ENCODE measurements at places on chromosomes 11 and 22.

- DNase-seq = no peak
These were observed 20.4 kb upstream of the L3MBTL2 start for GRCh38 chr22:41184679-41185078.

DNA sequence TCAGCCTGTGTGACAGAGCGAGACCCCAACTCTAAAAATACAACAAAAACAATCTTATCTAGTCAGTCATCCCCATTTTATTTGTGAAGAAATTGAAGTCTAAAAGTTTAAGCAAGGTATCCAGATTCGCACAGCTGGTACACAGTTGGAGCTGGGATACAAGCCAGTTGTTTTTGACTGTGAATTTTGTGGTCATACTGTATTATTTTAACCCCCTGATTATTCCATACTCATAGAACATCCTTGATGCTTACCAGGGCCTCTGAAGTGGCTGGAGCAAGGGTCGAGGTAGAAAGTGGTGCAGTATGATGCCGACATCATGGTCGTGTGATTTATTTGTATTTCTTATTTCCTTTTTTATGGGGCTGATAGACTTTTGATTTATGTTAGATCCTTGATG lies 50.0 kb downstream of the BID start:
- no peak for DNase-seq

DNA sequence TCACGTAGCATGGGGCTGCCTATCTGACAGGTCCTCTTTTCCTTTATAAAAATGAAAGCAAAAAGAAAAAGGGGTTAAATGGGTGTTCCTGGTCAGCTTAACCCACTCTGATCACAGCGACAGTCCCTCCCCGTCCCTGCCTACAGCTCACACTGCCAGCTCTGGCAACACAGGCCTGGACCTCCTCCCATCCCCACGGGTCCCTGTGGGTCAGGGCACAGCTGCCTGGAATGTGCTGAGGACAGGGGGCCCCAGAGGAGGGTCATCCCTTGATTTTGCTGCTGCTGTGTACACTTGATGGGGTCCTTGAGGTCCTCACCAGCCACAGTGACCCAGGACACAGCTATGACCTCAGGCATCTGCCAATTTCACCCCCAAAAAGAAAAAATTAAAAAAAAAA lies 29.6 kb upstream of the CYP2D6 start:
- DNase-seq = no peak

DNA sequence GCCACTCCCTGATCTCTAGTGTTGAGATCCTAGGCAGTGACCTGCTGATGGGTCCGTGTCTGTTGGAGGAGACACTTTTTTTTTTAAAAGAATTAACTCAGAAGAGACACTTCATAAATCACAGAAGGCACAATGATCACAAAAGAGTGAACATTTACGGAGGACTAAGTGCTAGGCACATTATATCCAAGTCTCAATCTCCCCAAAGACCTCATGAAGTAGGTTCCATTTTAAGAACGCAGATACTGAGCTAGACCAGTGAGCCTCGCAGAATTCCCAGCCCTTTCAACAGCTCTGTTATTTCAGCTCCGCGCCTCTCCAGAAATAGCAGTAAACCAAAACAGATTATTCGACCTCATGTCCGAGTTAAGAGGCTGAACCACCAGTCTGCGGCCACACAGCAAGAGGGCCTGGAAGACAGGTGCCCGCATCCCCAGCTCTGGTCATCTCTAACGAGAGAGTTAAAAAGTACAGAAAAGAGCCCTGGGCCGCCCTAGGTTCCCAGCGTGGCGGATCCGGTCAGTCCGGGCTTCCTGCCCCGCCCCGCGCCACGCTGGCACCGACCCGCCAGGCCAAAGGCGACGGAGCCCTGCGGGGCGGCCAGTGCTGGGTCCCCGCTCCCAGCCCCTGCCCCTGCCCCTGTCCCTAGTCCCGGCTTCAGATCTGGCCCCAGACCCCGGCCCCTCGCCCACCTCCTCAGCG lies 612 bp downstream of the XBP1 start:
- peak; percentile 83 for DNase-seq

DNA sequence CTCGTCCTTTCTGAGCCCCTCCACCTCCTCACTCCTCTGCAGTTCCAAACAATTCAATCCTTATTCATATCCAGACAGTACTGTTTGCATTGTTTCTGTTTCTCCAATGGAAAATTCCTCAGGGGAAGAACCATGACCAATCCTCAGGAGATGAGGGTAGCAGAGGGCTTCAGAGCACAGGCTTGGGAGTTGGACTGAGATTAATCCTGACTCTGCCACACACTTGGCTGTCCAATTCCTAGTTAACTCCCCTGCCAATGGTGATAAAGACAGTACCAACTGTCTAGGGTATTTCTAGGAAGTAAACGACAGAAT lies 58.0 kb downstream of the MICAL3 start:
- DNase-seq = no peak

DNA sequence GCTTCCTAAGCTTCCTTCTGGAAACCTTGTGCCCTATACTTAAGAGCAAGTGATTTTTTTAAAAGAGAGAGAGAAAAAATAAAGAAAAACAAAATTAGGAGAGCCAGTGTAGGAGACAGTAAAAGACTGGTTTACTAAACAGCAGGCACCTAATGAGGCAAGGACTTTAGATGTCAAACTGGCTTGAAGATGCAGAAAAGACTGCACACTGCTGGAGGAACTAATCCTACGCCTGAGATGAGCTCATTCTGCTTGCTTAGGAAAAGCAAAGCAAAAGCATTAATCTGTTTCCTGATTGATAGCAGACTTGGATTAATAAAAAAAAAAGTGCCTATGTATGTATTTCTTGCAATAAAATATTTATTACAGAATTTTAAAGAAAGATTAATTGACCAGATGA lies 113.6 kb upstream of the SEZ6L start:
- no peak for DNase-seq

GRCh38 chr22:49360746-49361145 lies 466.9 kb downstream of the BRD1 start:
- DNase-seq = no peak

DNA sequence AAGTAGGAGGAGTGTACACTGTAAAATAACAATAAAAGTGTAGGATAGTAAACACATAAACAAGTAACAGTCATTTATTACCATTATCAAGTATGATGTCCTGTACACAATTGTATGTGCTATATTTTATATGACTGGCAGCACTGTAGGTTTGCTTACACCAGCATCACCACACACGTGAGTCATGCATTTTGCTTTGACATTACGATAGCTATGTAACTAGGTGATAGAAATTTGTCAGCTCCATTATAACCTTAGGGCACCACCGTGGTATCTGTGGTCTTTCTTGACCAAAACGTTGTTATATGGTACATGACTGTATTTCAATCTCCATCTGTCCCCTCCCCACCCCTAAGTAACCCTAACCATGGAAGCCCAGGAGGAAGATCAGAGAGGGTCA lies 1.1 kb downstream of the DNAL4 start:
- peak; percentile 59 for DNase-seq

- DNase-seq = peak; percentile 57
These were observed 23.8 kb upstream of the FZD4 start for GRCh38 chr11:86978756-86979608.

DNA sequence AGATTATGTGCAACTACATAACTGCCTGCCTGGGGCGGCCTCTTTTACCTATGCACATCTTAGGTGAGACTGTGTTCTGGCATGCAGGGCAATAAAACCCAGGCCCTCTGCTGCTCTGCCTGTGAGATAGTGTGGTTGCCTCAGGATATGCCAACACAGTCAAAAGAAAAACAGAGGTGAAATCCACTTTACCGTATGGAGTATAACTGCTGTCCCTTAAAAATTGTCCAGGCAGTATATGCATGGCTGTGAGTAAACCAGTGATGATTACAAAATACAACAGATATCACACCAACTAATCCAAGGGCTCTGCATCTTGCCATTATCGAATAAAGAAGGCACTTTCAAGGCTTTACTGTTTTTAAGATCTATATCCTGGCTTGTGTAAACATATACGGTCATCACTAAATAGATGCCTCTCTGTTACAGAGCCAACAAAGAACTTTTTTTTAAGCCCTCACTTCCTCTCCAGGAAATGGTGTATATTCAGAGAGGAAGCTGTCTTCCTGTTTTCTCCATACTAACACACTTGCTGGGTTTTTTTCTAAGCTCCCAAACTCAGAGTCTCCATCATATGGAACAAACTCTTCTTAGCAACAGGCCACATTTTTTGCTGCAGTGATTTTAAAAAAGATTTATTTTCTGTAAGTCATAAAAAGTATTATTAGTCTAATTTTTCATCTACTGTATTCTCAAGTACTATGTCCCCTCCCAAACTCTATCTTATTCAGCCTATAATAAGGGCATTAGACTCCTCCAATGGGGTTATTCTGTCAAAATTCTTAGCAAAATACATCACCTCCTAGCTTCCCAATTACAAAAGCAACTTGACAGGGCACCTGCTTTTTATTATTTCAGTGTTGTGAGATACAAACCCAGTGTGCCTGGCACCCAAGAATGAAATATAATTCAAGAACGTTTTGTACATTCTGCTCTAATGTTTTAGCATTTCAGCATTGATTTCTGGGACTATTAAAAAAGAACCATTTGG lies 135.2 kb downstream of the MAML2 start:
- peak; percentile 8 for DNase-seq

DNA sequence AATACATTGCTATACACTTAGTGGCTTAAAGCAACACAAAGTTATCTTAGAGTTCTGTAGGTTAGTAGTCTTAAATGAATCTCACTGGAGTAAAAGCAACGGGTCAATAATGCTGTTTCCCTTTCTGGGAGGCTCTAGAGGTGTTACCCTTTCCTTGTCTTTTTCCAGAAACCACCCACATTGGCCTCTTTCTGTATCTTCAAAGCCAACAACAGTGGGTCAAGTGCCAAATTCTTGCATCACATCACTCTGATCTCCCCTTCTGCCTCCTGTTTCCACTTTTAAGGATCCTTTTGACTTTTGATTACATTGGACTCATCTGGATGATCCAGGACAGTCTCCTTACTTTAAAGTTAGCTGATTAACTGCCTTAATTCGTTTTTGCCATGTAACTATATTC lies 93.6 kb downstream of the DDX10 start:
- no peak for DNase-seq

DNA sequence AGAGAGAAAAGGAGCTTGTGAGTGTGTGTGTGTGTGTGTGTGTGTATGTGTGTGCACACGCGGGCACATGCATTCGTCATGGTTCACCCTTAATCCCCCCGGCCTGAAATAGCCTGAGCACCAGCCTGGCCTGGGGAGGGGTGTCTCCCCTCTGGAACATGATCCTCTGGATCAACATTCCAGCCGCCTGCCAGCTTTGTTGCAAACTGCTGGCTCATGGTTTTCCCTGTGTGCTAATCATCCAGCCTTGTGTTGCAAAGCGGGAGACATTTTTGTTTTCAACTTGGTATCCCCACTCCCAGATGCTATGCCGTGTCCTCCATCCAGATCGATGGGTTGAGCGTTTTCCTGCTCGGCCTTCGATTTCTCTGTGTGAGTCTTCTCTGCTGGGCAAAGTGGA lies 94.3 kb downstream of the FEZ1 start:
- DNase-seq = peak; percentile 20

DNA sequence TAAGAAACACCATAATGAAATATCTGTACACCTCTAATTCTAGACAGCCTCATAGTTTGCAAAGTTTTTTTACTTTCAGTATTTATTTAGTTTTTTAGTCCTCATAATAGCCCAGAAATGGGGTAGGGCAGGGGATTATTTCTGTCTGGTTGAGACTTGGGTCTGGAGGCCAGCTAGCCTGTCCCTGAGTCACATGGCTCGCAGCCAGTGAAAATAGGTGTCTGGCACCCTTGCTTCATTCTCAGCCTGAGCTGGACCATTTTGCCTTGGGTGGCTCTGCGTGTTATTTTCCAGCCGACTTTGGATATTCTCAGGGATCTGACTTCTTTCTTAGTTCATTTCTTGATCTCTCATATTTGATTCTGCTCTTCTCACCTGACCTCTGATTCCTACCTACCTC lies 123.9 kb upstream of the NARS2 start:
- DNase-seq = peak; percentile 27

GRCh38 chr22:29541845-29542244 lies 11.7 kb downstream of the THOC5 start:
- no peak for DNase-seq

- DNase-seq = no peak
These were observed 32.9 kb upstream of the CLMP start for GRCh38 chr11:123227763-123228495.

DNA sequence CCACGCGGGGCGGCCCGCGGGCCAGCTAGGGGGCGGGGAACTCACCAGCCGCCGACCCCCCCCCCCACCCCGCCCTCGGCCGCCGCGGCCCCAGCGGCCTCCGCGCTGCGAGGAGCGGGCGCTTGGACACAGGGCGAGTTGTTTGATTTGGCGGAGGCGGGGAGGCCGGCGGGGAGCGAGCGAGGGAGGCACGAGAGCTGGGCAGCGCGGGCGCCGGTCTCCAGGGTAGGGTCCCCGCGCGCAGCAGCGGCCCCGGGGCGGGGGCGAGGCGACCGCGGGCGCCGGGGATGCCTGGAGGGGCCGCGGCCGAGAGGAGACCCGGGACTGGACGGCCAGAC lies 64.4 kb downstream of the NAV2 start:
- peak; percentile 62 for DNase-seq

DNA sequence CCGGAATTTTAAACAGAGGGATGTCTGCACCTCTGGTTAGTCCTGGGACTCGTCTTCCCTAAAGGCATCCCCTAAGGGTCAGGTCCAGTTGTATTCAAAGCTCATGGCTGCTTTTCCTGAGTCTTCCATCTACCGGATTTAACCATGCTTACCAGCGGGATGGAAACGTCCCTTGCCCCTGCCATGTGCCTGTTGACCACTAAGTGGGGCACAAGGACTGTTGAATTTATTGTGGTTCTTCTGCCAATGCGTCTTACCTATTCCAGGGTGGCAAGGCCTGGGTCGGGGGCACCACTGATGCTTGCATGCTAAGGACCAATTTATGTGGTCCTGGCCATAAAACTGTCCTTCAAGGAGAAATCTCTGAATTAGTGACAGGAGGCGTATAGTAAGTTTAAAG lies 25.6 kb downstream of the ANKRD42 start:
- no peak for DNase-seq

DNA sequence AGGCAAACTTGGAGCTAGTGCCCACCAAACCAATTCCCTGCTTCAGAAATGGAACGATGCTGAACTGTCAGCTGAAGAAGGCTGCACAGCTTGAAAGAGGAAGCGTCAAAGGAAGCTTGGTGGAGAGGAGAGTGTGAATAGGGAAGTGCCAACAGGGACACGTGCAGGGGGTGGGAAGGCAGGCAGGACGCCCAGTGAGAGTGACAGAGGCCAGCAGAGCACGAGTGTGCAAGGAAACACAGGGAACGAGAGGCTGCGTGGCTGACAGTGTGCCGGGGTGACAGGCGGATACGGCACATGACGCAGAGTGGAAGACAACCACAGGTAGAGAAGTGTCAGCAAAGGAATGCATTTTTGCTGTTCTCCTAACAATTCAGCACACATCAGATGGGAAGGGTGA lies 196.4 kb downstream of the LARGE1 start:
- DNase-seq = no peak
